Chondrocyte (in vitro differentiated cells): ENCODE measurements at places on chromosomes 7 and 10. TPM values are rescaled to one million over a fixed set of nuclear protein-coding genes. Genes with fewer than 3 reads are reported as not detected.

GRCh38 chr7:98730326-98730725 lies 113.2 kb downstream of the NPTX2 start:
- DNase-seq: no peak
- no peaks in the 10 kb centered on the region for H3K36me3 ChIP-seq
- peak overlapping the region; percentile 8 for H3K27ac ChIP-seq
- peaks cover 9% of the 10 kb centered on the region for H3K27me3 ChIP-seq
- H3K4me3 ChIP-seq: no peak overlapping the region

GRCh38 chr7:51234139-51234538 lies 82.5 kb downstream of the COBL start:
- no peak overlapping the region for H3K27ac ChIP-seq
- no peak for DNase-seq
- peaks cover 13% of the 10 kb centered on the region for H3K27me3 ChIP-seq
- H3K4me1 ChIP-seq: no peaks in the 10 kb centered on the region
- no peaks in the 10 kb centered on the region for H3K36me3 ChIP-seq

TRIL gene
- 0.92 to 1.7 TPM (median 0.92 TPM) in 3 replicates for total RNA-seq

CARD11 gene
- total RNA-seq: 0.39 to 1.8 TPM (median 1.7 TPM) in 3 replicates

GRCh38 chr10:77179015-77179695 lies 458.5 kb downstream of the KCNMA1 start:
- peaks cover 47% of the 10 kb centered on the region for H3K4me1 ChIP-seq
- no peak overlapping the region for H3K4me3 ChIP-seq
- H3K36me3 ChIP-seq: peaks cover 2% of the 10 kb centered on the region
- peak overlapping the region; percentile 72 for H3K27ac ChIP-seq

ADRB1 gene
- 0.07 to 0.65 TPM (median 0.15 TPM) in 3 replicates for total RNA-seq

OPN1SW gene
- not detected in 3 replicates for total RNA-seq

LIPK gene
- not detected in 3 replicates for total RNA-seq

DNA sequence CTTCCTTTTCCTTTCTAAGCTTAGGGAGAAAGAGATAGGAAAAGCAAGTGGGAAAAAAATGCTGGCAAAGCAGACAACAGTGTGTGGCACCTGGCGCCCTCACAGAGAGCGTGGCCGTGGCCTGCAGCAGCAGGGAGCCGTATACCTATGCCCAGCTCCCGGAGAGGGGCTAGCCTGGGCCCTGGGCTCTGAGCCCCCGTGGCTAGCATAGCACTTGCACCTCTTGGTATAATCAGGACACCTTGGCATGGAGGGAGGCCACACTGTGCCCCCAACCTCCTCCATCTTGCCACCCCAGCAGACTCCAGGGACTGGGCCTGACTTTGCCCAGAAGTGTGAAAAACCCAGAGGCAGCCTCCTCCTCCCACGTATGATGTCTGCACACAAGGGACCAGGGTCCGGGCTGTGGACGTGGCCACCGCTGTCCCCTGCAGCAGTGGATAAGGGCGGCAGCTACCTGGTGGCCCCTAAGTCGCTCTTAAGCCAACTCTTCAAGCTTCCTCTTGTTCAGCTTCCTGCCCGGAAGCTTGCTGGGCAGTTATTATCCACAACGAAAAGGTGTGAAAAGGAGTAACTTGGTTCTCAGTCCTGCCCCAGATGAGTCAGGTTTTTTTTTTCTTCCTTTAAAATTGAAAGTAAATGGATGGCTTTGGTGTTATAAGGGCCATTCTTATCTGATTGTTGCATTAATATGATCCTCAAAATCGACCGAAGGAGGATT lies 249.1 kb upstream of the PITRM1 start:
- H3K4me1 ChIP-seq: peaks cover 40% of the 10 kb centered on the region
- no peaks in the 10 kb centered on the region for H3K27me3 ChIP-seq
- DNase-seq: no peak
- no peak overlapping the region for H3K4me3 ChIP-seq
- no peaks in the 10 kb centered on the region for H3K36me3 ChIP-seq

- H3K27ac ChIP-seq: no peak overlapping the region
- DNase-seq: peak; percentile 49
- H3K4me3 ChIP-seq: no peak overlapping the region
Measured at GRCh38 chr10:130218181-130218641, 82.0 kb downstream of the GLRX3 start.

DNA sequence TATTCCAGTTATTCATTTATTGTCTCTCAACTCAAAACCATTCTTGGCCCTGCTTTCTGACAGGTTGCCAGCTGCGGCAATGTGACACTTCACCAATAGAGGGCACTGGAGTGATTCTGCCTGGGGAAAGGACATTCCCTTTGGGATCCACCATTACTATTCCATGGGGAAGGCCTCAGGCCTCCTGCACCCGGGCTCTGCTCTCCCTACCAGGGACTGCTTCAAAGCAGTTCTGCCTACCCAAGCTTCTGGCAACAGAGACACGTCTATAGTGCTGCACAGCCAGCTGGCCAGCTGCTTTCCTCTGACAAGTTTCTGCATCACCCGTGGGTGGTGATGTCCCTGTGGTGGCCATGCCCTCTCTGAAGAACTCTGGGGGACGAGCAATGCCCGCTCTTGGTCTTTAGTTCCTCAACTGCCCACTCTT lies 163.8 kb downstream of the ELMO1 start:
- H3K4me3 ChIP-seq: no peak overlapping the region

STAG3 gene
- total RNA-seq: 0.57 to 1.2 TPM (median 0.64 TPM) in 3 replicates

GRCh38 chr10:128626397-128627000 lies 500.3 kb upstream of the MKI67 start:
- H3K36me3 ChIP-seq: no peaks in the 10 kb centered on the region
- no peaks in the 10 kb centered on the region for H3K27me3 ChIP-seq
- no peak overlapping the region for H3K4me3 ChIP-seq
- DNase-seq: no peak

CHST3 gene
- total RNA-seq: 43.9 to 65.4 TPM (median 63.2 TPM) in 3 replicates

DNA sequence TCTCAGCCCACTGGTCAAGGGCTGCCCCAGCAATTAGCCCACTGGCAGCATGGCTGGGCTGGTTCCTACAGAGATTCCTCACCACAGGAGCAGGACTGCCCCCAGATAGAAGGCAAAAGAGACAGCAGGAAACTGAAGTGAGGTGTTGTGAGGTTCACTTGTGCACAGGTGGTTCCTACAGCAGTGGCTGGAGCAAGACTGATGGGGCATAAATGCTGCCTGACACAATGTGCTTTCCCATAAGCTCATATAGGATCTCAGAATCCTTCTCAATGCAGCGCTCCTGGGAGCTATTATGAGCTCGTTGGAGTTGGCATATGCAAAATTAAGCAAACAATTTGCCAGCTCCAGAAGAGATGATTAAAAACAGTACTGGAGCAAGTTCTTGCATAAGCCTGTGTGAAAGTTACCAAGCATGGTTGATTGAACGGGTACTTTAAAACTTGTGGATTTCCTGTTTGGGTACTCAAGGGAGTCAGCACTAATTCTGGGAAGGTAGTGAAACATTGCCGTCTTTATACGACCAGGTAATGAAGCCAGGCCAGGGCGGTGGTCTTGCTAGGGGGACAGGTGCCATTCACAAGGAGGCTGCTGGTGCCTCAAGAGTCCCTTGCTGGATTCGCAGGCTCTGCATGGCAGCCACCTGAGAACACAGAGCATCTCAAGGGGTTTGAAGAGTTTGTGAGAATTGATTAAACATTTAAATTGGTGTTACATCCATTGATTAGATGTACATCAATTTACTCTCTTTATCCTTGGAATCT lies 20.3 kb upstream of the PRKCQ start:
- H3K27ac ChIP-seq: no peak overlapping the region
- no peak overlapping the region for H3K4me3 ChIP-seq
- DNase-seq: no peak
- peaks cover 43% of the 10 kb centered on the region for H3K27me3 ChIP-seq

FAM237B gene
- total RNA-seq: not detected in 3 replicates

- H3K27me3 ChIP-seq: peaks cover 23% of the 10 kb centered on the region
- H3K27ac ChIP-seq: no peak within 1 kb of the TSS
- H3K36me3 ChIP-seq: no peaks in the 10 kb centered on the region
- peaks cover 5% of the 10 kb centered on the region for H3K4me1 ChIP-seq
- peak within 1 kb of the TSS; percentile 81 for H3K4me3 ChIP-seq
Measured at GRCh38 chr7:143362131-143363015, at the start of gene FAM131B. Gene FAM131B, minus strand, starts transcription at chr7:143362713. Its CDS starts 110 bp downstream, at chr7:143362603.

DNA sequence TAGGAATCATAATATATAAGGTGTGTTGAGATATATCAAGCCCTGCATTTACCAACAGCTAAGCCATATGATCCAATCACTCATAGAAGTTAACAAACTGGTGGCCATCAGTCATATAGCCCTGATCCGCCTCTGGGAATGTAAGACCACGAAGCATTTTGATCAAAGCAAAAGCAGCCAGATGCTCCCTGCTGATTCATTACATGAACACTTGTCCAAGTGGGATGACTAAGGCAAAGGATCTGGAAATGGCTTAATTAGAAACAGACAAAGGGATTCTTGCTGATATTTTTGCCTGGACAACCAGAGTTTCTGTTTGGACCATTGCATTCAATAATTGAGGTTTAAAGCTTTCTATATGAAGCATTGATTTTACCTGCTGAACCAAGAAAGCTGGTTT lies 535.5 kb downstream of the GPAM start:
- no peak for DNase-seq
- H3K4me1 ChIP-seq: no peaks in the 10 kb centered on the region
- peaks cover 3% of the 10 kb centered on the region for H3K36me3 ChIP-seq
- H3K27me3 ChIP-seq: no peaks in the 10 kb centered on the region

TMEM213 gene
- not detected in 3 replicates for total RNA-seq

DNA sequence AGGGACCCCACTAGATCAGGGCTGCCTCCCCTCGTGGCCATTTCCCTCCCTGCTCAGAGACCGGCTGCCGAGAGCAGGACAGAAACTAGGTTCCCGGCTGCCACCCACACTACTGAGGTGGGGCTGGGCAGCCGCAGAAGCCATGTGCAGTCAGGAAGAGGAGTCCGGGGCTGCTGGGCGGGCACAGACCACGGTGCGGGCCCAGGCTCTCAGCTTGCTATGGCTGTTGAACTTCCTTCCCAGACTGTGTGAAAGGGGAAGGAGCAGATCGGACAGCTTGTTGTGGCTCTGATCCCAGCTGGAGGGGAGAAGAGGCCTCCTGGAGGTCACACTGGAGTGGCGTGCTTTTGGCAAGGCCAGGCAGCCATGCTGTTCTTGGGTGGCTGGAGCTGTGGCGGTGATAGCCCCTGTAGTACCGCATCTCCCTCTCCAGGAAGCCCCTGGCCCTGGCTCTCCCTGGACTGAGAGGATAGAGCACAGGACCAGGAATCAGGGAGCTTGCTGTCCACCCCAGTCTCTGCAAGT lies 56.8 kb downstream of the HK1 start:
- H3K4me1 ChIP-seq: peaks cover 77% of the 10 kb centered on the region
- H3K27ac ChIP-seq: peak overlapping the region; percentile 92
- no peaks in the 10 kb centered on the region for H3K27me3 ChIP-seq
- H3K4me3 ChIP-seq: no peak overlapping the region

DNA sequence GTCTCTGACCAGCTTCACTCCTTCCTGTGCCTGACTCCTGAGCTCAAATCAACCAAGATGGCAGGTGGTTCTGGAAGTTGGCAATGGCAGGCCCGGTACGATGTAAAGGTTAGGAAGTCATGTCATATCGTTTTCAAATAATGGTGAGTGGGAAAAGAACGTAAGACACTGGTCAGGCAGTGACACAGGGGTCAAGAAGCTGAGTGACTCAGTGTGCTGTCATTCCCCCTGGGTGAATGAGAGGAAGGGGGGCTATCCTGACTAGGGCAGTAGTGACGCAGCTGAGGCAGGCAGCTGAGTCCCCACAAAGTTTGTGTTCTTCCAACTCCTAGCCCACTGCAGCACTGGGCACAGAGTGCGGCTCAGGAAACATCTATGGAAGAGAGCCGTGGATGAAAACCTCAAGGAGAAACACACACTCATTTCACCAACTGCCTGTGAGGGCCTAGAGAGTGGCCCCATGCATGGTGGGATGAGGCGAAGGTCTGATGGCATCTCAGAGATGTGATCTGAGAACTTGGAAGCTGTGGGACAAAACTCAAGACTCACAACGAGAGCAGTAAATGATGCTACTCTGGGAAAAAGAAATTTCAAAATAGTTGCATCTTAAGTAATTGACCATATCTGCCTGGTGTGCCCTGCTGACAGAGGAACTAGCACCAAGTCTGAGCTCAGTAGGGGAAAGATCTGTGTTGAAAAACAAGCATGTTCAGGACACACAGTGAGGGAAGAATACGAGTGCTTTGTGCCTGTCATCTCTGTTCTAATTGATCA lies 23.2 kb downstream of the CREB3L2 start:
- DNase-seq: no peak

GRCh38 chr7:96855139-96855538 lies 145.5 kb upstream of the SEM1 start:
- DNase-seq: no peak
- H3K4me3 ChIP-seq: no peak overlapping the region
- H3K4me1 ChIP-seq: no peaks in the 10 kb centered on the region
- H3K36me3 ChIP-seq: no peaks in the 10 kb centered on the region
- peaks cover 5% of the 10 kb centered on the region for H3K27me3 ChIP-seq
- H3K27ac ChIP-seq: no peak overlapping the region

MRPS17 gene
- 11.8 to 13.0 TPM (median 11.9 TPM) in 3 replicates for total RNA-seq

GRCh38 chr7:126727930-126728391 lies 524.8 kb downstream of the GRM8 start:
- peaks cover 15% of the 10 kb centered on the region for H3K4me1 ChIP-seq
- peak overlapping the region; percentile 81 for H3K27ac ChIP-seq
- DNase-seq: no peak
- no peaks in the 10 kb centered on the region for H3K27me3 ChIP-seq

DNA sequence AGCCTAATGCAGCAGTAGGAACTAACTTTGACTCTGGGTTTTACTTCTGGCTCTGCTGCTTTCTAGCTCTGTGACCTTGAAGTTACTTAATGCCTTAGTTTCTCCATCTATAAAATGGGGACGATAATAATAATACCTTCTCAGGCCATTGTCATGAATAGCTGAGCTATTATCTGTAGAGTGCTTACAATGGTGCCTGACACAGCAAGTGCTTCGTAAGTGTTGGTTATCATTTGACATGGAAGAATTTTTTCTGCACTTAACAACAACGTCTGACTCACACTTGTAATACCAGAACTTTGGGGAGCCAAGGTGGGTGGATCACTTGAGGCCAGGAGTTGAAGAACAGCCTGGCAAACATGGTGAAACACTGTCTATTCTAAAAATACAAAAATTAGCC lies 140.5 kb downstream of the ARL4A start:
- no peak for DNase-seq
- H3K27me3 ChIP-seq: no peaks in the 10 kb centered on the region
- H3K27ac ChIP-seq: no peak overlapping the region
- peaks cover 4% of the 10 kb centered on the region for H3K4me1 ChIP-seq
- peaks cover under 1% of the 10 kb centered on the region for H3K36me3 ChIP-seq

FGL2 gene
- total RNA-seq: 0.19 TPM in 1 of 3 replicates, not detected in the others

GRCh38 chr10:6239213-6239991 lies 36.7 kb downstream of the PFKFB3 start:
- peak overlapping the region; percentile 73 for H3K27ac ChIP-seq
- peak; percentile 30 for DNase-seq
- peaks cover 13% of the 10 kb centered on the region for H3K36me3 ChIP-seq
- peaks cover 51% of the 10 kb centered on the region for H3K4me1 ChIP-seq
- no peaks in the 10 kb centered on the region for H3K27me3 ChIP-seq

- peaks cover 33% of the 10 kb centered on the region for H3K4me1 ChIP-seq
- peaks cover 1% of the 10 kb centered on the region for H3K36me3 ChIP-seq
- peaks cover 18% of the 10 kb centered on the region for H3K27me3 ChIP-seq
- H3K27ac ChIP-seq: peak overlapping the region; percentile 17
- DNase-seq: no peak
- H3K4me3 ChIP-seq: peak overlapping the region; percentile 98
Measured at GRCh38 chr10:102419269-102420180, 940 bp upstream of the PSD start.

GRCh38 chr7:134374291-134374690 lies 57.6 kb upstream of the SLC35B4 start:
- H3K36me3 ChIP-seq: peaks cover 2% of the 10 kb centered on the region
- H3K4me3 ChIP-seq: no peak overlapping the region
- no peak for DNase-seq
- no peak overlapping the region for H3K27ac ChIP-seq
- peaks cover 49% of the 10 kb centered on the region for H3K27me3 ChIP-seq
